ENCODE measurements at places on chromosomes 4 and X.

DNA sequence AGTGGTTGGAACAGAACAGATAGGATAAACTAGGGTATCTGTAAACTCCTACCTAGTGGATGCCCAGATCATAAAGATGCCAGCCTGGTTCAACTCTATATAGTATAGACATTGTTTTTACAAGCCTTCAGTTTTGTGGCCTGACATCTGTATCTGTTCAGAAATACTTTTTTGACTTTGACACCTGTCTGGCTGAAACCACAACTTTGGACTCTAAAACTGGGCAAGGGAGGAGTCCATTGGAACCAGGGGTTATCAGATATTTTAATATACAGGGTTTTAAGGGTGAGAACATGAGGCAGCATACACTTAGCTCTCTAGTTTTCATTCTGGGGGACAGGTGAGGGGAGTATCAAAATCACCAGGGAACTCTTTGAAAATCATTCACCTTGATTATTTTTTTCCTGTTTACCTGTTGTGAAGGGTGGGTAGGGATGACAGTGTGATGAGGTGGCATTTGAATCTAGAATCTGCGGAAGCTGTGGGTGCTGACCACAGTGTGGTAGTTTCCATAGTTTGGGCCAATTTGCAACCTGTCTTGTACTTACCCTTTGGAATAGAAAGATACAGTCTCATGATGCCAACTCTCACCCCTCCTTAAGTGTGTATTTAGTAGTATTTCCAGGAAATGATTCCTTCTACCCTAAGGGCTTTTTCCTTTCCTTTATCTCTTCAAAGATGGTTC is 20.6 kb downstream of the GAB1 start:
- DNase-seq = no peak

GRCh38 chr4:10664408-10664807 is 20.2 kb downstream of the CLNK start:
- DNase-seq = no peak

DNA sequence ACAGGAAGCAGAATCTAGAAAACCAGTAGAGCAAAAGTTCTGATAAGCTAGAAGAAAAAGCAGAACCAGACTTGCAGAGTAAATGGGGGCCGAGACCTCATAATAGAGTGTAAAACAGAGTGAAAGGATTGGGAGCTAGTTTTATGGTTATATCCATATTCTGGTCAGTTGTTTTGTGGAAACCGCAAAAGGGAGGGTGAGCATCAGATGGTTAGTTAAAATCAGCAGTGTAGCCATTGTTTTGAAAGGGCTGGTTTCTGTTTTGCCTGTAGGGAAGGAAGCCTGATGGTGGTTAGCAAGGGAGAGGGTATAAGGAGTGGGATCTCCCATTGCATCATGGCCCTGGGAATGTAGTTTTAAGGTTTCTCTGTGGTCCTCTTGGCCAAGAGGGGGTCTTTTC is 17.2 kb upstream of the CCNI start:
- no peak for DNase-seq

GRCh38 chr4:145248502-145248901 is 68.1 kb upstream of the OTUD4 start:
- DNase-seq = no peak

DNA sequence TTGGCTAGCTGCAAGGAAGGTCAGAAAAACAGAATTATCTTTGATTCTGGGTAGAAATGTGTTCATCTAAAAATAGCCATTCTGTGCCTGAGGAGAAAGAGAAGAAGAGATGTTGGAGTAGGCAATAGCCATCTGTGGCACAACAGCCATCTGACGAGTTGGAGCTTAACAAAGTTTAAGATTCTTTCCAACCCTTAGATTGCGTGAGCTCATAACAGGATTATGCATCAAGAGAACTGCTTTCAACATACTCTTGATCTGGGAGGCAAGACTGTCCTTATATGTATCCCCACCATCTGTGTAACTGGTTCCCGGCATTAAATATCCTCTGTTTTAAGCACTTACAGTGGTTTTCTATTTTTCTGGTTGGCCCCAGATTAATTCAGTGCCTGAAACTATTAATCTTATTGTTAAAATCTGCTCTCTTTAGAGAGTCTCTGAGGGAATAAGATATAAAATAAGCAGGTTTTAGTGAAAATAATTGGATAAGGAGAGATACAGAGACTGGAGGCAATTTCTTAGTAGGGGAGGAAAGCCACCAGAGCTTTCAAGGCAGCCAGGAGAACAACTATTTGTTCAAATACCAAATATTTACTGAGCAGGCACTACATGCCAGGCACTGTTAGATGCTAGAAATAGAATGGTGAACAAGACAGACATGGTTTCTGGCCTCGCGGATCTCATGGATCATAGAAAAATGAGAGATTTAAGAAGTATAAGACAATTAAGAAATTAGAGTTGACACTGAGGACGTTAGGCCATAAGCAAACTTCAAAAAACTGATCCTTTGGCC is 398.0 kb downstream of the SMARCA1 start:
- DNase-seq = no peak

Data from activated T-helper 1 cell treated with Interleukin-2 at 50 U/mL for 16 hours (primary cell).